ENCODE measurements at places on chromosomes 13 and 19. TPM values are rescaled to one million over a fixed set of nuclear protein-coding genes. Genes with fewer than 3 reads are reported as not detected.

GRCh38 chr19:17721821-17722220 lies 2.5 kb downstream of the MAP1S start:
- peak; percentile 82 for DNase-seq

Gene HRC
- total RNA-seq: 907 TPM

Gene ACP7
- total RNA-seq: not detected

Gene C1QTNF9
- total RNA-seq: 0.83 TPM

DNA sequence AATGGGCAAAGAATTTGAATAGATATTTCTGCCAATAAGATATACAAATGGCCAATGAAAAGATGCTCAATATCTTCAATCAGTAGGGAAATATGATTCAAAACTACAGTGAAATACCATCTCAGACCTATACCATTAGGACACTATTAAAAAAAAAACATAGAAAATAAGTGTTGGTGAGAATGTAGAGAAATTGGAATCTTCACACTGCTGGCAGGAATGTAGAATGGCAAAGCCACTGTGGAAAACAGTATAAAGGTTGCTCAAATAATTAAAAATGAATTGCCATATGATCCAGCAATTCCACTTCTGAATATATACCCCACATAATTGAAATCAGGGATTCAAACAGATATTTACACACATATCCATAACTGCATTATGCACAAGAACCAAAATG lies 88.1 kb upstream of the STARD13 start:
- DNase-seq: no peak

GRCh38 chr19:1253514-1254080 lies 5.2 kb downstream of the MIDN start:
- no peak for DNase-seq

DNA sequence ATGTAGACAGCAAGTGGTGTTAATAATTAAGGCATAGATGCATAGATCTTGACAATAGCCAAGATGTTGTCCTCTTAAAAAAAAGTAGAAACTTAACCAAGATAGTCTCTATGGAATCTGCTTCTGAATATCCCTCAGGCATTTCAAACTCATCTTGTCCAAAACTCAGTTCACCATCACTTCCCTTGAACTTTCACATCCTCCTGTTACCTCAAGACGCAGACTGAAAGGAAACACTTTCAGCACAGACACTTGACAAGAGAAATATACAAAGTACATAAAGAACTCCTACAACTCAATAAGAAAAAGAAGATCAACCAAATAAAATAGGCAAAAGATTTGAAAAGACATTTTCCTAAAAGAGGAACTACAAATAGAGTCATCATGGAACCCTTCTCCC lies 451.1 kb downstream of the FOXO1 start:
- no peak for DNase-seq

- DNase-seq: no peak
Observed at GRCh38 chr19:55601084-55601483, 996 bp downstream of the ZNF524 start.

DNA sequence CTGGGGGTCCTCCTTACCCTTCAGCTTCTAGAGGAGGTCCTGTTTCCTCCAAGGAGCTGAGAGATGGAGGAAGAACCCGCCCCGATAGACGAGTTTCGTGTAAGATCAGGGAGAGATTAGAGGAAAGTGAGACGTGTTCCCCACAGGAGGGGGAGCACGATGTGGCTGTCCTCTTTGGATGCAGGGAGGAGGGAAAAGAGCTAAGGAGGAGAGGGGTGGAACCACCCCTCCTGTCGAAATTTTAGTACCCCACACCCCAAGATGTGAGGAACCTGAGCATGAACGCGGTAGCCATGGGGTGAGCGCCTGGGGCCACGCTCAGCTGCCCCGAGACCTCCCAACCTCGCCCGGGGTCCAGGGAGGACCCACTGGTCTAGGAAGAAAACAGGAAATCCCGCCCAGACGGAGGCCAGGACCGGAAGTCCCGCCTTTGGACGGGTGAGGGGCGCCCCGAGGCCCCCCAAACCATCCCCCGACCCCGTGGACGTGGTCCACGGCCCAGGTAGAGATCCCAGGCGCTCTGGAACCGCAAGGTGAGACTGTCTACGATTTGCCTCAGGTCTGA lies 1.2 kb downstream of the AKT1S1 start:
- peak; percentile 86 for DNase-seq

DNA sequence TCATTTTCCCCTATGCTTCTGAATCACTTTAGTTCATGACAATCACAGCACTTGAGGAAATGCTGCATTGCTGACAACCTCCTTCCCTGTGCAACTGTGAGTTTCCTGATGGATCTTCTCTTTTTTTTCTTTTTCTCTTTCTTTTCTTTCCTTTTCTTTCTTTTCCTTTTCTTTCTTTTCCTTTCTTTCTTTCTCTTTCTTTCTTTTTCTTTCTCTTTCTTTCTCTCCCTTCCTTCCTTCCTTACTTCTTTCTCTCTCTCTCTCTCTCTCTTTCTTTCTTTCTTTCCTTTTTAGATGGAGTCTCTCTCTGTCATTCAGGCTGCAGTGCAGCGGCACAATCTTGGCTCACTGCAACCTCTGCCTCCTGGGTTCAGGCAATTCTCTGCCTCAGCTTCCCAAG lies 247.9 kb upstream of the HTR2A start:
- no peak for DNase-seq

DNA sequence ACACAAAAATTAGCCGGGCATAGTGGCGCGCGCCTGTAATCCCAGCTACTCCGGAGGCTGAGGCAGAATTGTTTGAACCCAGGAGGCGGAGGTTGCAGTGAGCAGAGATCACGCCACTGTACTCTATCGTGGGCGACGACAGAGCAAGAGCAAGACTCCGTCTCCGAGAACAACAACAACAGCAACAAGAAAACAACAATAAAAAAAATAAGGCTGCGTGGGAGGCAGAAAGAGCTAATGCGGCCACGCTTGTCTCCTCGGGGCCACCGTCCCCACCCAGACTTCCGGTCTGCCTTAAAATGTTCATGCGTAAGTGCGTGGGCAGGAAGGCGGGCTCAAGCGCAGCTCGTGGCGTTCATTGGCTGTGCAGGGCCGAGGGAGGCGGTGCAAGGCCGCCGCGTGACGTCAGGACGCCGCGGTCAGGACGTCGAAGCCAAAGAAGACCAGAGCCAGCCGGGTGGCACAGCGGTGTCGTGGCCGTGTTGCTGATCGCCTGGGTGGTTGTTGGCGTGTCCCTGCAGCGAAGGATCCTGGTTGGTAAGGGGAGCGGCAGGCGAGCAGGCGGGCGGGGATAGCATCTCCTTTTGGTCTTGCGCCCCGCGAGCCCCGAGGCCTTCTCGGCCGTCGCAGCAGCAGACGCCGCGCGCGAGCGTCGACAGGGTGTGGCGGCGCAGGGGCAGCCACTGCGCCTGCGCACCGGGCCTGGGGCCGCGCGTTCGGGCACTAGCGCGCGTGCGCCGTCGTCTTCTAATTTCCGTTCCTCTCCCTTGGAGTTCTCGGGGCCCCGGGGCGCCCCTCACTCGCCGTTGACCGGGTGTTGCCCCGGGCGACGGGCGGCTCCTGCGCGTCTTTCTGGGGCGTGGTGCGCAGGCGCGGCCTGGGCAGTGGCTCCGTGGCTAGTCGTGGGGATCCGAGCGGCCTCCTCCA lies at the start of gene LENG8:
TSS of gene LENG8 (plus strand) at position 426 of the 927 bp plus-strand sequence. CDS start 2,146 bp downstream, outside the sequence.
- peak; percentile 99 for DNase-seq

- no peak for DNase-seq
Observed at GRCh38 chr13:99731747-99732146, 230.5 kb downstream of the TM9SF2 start.

Gene RASAL3
- total RNA-seq: 1.7 TPM

Gene MATK
- 0.38 TPM for total RNA-seq

Gene PRX
- 3.5 TPM for total RNA-seq

DNA sequence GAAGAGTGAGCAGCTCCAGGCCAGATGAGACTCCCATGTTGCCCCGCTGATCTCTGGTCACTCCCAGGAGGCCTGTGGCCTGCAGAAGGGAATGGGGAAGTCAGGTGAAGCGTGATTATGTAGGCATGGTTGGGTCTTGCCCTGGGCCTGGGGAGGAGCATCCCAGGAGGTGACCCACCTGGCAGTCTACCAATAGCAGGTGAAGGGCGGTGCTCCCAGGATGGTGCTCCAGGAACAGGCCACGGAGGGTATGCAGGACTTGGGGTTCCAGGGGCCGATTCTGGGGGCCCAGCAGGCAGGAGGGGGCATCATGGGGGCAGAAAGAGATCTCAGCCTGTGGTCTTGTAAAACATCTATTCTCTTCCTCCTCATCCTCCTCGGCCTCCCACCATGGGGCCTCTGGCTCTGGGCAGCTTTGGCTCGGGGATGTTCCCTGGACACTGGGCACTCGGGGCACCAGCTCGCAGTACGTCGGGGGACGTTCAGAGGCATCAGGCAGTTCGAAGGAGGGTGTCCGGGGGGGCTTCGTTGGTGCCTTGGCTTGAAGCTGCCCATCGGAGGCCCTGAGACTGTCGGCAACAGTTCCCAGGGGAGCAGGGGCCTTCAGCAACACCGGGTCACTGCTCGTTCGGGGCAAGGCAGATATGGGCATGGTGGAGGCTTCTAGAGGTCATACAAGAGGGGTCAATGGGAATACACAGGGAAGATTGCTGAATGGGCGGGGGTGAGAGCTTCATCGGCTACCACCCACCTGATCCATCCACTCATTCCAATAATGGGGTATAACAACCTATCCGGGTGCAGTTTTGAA lies 12.4 kb downstream of the SH2D3A start:
- no peak for DNase-seq

- no peak for DNase-seq
Observed at GRCh38 chr13:49441846-49442245, 2.0 kb downstream of the CAB39L start.

Gene SIGLEC8
- not detected for total RNA-seq

GRCh38 chr19:38337360-38337653 lies 1.7 kb downstream of the CATSPERG start:
- no peak for DNase-seq

Gene NLRP4
- total RNA-seq: not detected

Gene DIRAS1
- total RNA-seq: 113 TPM

Gene CLASRP
- 45.6 TPM for total RNA-seq

- no peak for DNase-seq
Observed at GRCh38 chr13:46383383-46383782, 3.7 kb downstream of the RUBCNL start.

- DNase-seq: no peak
Observed at GRCh38 chr19:34319230-34319585, 45.8 kb upstream of the GPI start.

Gene WDFY2
- total RNA-seq: 4.9 TPM

DNA sequence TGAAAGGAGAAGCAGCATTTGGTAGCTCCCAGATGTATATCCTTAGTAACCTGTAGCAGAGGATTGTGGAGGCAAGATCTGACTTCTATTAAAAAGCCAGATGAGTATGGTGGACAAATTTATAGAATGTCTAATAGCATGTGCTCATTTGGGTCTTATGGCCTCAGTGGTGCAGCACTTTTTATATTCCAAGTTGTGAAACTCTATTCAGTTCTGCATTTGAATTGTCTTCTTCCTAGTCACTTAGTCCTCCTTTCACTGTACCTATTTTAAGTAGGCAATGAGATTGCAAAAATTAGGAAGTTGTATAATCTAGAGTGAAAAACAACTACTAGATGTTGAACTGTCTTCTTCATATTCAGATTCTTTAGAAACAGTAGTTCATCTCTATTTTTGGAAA lies 412.5 kb upstream of the PCDH9 start:
- no peak for DNase-seq

DNA sequence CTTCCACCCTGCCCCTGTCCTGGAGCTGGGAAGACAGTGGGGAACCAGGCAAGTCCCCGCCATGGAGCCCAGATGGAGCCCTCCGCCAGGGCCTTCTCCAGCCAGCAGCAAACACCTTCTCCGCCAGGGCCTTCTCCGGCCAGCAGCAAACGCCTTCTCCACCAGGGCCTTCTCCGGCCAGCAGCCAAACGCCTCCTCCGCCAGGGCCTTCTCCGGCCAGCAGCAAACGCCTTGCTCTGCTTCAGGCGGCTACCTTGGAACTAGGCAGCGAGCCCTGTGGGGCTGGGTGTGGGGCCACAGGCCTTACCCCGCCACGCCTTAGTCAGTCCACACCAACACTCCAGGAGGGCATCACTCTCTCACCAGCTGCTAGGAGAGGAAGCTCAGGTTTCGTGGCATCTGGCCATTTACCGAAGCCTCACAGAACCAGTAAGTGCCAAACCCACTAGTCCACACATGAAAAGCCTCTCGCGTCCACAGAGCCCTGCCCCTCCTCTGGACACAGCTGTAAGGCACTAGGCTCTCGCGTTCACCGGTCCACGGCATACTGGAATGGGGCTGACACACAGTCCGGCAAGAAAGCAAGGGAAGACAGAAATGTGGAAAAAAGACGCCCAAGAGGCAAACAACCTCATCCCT lies 41.0 kb downstream of the MLLT1 start:
- DNase-seq: no peak

Gene CEACAM1
- 2.8 TPM for total RNA-seq

DNA sequence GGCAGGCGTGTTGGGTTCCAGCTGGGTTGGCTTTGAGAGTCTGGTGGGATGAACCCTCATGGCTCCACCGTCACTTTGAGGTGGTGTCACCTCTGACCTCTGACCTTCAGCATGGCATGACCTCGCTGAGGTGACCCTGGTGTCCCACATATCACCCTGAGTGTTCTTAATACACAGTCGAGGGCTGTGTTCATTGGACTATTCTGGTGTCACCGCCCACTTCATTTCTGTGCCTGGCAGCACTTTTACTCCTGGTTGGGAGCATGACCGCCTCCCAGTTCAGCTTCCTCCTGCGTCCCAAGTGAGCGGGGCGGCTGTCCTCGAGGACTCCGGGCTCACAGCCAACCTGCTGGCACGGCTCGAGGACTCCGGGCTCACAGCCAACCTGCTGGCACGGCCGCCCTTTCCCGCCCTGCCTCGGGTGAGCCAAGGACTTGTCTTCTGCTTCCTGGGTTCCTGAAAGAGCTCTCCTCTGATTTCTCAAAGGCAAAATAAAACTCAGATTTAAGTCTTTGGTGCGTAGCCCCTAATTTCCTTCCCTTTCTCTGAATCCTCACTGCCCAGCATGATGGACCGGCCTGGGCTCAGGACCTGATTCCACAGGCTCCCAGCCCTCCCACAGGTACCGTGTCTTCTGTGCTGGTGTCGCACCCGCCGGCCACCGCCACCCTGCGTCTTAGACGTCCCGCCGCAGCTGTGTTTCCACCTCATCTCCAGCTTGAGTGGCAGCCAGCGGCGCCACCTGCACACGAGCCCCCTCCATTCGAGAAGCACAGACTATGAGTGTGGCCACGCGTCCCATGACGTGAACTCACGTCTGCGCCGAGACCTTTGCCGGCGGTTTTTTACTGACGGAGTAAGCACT lies 10.4 kb downstream of the ATP4B start:
- DNase-seq: peak; percentile 91

Gene SCAMP4
- total RNA-seq: 14.9 TPM

GRCh38 chr19:42281146-42281826 lies 12.2 kb downstream of the CIC start:
- peak; percentile 87 for DNase-seq

Gene MADCAM1
- total RNA-seq: 0.40 TPM

GRCh38 chr13:44024846-44025195 lies 145.1 kb downstream of the LACC1 start:
- DNase-seq: no peak

DNA sequence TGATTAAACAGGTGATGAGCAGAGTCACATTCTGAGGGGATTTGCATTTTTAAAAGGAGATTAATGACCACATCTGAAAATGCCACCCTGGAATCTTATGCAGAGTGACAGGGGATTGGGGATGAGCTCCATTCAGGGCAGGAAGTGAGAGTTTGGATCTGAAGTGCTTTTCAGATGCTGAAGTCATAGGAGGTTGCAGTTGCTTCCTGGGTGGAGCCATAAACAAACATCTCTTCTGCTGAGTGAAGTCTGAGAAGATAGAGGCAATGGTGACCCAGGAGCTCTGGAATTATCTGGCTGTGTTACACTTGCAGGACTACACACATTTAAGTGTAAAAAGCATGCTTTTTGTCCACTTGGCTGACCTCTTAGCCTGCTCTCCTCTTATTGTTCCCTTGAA lies 51.4 kb upstream of the PSG8 start:
- no peak for DNase-seq

Measured in cardiac septum (tissue), 1 donor.